NB4 (cell line): ENCODE measurements at places on chromosomes 5 and 9.

DNA sequence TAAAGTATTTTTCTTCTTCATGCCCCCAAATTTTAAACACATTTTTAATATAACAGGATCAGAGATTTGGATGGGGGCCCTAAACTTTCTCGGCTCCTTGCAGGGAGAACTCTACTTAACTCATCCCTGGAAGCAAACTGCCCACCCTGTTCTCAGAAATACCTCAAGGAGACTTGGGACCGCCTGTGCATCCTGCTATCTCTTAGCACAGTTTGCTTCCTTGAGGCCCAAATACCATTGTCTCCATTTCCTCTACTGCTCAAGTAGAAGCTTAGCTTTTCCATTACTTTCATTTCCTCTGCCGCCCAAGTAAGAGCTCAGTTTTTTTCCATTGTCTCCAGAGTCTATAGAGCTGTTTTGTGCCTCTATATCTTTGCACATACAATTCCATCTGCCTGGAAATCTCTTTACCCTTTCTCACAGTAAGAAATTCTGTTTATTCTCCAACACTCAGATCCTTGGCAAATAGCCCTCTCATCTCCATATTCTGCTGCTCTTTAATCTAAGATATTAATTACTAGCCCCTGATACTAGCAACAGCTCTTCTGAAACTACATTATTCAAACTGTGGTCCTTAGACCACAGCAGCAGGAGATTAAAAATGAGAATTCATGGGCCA lies 137.8 kb downstream of the CEMIP2 start:
- no peak for DNase-seq

DNA sequence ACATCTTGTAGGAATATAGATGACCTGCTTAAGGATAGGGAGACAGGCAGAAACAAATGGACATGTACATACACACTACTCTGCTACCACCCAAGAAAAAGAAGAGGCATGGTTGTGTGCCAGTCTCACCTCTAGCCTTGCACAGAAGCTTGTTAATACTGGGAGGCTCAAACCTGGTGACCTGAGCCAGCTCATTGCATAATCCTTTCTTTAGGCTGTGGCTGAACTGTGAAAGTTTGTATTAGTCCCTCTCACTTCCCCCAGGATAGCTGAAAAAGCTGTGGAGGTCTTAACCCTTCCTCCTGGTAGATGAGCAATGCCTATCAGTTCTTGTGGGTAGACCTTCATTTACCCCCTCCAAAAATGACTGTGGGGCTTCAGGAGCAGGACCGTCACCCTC lies 28.7 kb downstream of the TPD52L3 start:
- peak; percentile 41 for DNase-seq

- DNase-seq = no peak
Observed at GRCh38 chr9:68872026-68872501, 141.8 kb downstream of the PRKACG start.

- no peak for DNase-seq
Observed at GRCh38 chr9:96136992-96137670, 164.8 kb downstream of the HSD17B3 start.

DNA sequence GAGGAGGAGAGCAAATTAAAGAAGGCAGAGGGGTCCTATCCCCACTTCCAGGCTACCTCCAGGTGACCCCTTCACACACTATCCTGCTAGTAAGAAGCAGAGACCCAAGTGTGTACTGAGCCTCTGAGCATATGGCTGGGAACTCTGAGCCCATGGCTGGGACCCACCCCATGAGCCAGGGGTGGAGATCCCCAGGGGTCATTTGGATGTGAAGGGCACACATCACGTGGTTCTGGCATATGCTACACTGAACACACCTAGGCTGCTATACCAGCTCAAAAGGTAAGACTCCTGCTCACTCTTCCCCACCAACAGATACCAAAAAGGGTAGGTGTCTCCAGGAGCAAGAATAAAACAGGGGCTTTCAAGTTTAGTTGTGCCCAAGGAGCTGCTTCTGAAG lies 149.9 kb downstream of the FRMD3 start:
- DNase-seq = no peak

GRCh38 chr9:109166771-109167601 lies at the start of gene FRRS1L:
Gene FRRS1L, minus strand, starts transcription at chr9:109167249. Its CDS starts 111 bp downstream, at chr9:109167138.
- no peak for DNase-seq

- no peak for DNase-seq
Observed at GRCh38 chr9:18861609-18862544, 171.1 kb downstream of the SAXO1 start.

- DNase-seq = no peak
Observed at GRCh38 chr5:32812399-32812798, 101.3 kb downstream of the NPR3 start.

GRCh38 chr5:42944989-42945388 lies 95.1 kb downstream of the ANXA2R start:
- peak; percentile 50 for DNase-seq

DNA sequence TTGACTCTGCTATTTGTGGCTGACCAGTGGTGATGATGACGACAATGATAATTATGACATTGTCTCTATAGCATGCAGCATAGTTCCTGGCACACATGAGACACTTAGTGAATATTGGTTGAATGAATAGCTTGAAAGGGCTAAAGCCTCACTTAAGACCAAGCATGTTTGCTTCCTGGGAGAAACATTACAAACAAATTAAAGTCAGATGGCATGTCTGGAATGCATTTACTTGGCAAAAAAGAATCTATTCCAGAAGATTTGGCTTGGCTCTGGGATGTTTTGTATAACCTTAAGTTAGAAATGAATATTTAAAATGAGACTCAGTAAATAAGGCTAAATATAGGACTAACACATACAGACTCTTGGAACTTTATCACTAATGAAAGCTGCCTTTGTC lies 21.6 kb downstream of the GAS1 start:
- no peak for DNase-seq

GRCh38 chr9:135606885-135607259 lies 32.5 kb downstream of the GLT6D1 start:
- DNase-seq = no peak

DNA sequence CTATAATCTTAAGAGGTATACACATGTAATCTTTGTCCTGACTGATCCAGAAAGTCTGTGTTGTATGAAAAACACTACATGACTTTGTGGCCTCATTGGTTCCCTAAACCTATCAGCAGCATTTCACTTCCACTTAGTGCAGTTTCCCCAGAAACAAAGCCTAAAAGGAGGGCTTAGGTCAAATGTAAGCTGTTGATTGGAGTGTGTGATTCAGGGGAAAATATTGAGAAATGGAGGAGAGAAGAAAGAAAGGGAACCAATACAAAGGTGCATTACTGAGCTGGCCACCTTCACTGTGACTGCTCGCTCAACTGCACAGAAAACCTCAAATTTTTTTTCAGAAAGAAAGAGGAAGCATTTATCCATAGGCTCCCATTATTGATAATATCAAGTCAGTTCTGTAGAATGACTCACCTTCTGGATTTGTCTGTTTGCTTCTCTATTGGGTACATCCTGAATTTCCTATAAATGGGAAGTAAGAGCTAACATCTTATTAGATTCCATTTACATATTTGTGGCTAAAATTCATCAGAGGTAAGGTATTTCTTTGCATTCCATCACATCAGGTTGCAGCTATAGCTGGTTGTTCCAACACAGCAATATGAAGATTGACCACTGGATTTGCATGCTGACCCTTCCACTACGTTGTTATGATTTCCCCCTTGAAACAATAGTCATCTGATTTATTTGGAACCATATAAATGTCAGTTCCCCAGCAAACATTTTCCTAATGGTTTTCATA lies 10.3 kb upstream of the FST start:
- peak; percentile 17 for DNase-seq

DNA sequence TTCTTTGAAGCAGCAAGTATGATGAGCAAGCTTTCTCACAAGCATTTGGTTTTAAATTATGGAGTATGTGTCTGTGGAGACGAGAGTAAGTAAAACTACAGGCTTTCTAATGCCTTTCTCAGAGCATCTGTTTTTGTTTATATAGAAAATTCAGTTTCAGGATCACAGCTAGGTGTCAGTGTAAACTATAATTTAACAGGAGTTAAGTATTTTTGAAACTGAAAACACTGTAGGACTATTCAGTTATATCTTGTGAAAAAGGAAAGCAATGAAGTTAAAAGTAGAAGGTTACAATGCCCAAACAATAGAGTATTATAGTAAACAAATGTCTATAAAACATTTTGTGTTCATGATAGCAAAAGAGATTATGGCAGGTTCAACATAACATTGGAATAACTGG lies 88.6 kb downstream of the JAK2 start:
- DNase-seq = no peak

DNA sequence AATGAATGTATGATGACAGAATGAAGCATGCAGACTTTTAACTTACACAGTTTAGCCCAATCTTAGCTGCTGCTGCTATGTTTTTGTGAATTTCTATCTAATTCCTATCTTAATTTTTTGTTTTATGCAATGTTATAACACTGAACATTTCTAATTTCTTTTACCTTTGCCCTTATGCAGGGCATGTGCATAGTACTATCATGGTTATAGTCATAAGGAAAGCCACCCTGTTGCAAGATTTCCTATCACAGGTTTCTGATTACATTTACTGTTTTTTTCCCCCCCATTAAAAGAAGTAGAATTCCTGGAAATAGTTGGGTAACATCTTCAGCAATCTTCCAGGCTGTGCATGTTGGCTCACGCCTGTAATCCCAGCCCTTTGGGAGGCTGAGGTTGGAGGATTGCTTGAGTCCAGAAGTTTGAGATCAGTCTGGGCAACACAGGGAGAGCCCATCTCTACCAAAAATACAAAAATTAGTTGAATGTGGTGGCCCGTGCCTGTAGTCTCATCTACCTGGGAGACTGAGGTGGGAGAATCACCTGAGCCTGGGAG lies 164.4 kb downstream of the KDM4C start:
- DNase-seq = no peak

DNA sequence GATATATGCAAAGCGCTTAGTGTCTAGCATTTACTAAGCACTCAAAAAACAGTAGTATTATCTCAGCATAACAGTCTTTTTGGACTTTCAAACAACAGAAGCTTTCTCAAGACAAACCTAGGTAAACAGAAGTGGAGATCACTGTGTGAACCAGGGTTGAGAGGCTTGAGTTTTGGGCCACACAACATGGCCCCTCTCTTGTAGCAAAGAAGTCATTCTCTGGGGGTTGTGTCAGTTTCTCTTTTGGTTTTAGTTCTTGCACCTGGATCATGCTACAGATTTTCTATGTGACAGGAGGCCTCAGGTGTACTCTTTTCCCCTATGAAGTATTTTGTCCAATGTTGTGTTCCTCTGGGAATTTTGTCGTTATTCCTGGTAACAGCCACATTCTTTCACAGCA lies 30.0 kb downstream of the INSYN2B start:
- DNase-seq = no peak
